ENCODE measurements at places on chromosomes 5 and 9. TPM values are rescaled to one million over a fixed set of nuclear protein-coding genes. Genes with fewer than 3 reads are reported as not detected.

- no peak for DNase-seq
These were observed 69.5 kb upstream of the TAS2R1 start for GRCh38 chr5:9699681-9700080.

Gene PLAC8L1
- total RNA-seq = 4.4 TPM

DNA sequence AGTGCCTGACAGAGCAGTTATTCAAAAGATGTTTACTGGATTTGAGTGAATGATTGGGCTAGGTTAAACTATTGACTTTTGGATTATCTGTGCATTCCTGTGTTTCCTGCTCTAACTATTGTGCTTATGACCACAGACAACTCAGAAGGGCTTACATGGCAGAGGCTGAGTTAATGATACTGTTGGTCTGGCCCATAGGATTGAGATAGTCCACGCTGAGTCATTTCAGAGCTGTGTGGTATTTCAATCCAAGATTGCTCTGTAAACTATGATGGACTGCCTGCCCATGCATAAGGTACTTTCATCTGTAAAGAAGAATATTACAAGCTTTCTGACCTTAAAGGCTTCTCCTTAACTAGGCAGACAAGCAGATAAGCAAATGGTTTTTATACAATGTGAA lies 49.1 kb upstream of the SLIT3 start:
- DNase-seq = no peak

DNA sequence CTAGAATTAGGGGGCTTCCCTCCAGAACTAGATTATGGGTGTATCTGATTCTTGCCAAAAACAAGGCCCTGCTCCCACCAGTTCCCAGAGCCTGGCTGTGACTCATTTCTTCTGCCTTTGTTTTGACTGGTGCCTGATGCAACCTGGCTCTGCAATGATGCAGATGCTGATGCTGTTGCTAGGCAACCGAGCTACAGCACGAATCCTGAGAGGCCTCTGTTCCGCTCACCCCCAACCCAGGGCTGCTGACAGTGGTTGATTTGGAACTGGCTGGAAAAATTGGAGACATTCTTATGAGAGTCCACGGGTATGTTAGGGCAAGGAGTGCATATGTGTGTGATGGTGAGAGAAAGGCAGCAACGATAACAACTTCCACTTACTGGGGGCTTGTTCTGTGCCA lies 100.3 kb downstream of the NSG2 start:
- DNase-seq = no peak

DNA sequence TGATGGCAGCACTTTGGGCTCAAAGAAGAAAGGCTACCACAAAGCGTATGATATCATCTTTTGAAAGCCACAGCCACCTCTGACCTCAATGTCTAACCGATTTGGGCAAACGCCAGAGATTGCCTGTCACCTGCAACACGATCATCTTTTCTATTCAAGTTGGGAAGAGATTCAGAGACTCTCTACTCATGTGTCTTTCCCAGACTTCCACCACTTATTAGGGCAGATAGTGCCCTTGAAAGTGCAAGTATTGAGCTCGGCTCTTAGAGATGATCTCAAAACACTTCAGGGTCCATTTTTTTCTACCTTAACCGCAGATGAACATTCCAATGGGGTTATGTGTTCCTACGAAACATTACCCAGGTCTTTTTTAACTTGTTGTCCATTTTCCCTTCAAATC lies 213.7 kb downstream of the DRD1 start:
- no peak for DNase-seq

DNA sequence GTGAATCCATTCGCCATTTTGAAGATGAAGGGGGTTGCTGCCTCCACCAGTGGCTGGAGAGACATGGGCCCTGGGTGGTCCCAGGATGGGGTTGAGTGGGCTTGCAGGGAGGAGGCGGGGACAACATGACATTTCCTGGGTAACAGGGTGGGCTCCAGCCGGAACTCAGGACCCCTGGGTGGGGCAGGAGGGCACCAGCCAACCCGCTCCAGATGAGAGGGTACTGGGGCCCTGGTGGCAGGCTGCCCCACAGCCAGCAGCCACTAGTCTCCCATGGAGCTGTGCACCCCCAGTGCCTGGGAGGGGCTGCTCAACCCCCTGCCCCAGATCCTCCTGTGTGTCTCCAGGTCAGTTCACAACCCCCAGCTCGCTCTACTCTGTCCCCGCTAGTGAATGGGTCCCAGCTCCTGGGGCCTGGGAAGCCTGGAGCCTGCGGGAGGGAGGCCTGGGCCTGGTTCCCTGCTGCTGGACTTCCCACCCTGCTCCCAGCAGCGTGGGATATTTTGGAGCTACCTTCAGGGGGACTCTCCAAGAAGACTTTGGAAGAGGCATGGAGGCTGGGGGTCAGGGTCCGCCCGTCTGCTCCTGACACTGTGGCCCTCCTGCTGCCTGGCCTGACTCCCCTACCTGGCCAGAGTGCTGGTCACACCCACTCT lies 55.9 kb downstream of the AHRR start:
- peak; percentile 11 for DNase-seq

Gene FCN1
- not detected for total RNA-seq
